Prostate gland (tissue), 2 donors: ENCODE measurements at places on chromosomes 1 and 21. TPM values are rescaled to one million over a fixed set of nuclear protein-coding genes. Genes with fewer than 3 reads are reported as not detected.

Gene IPP
- 16.1 TPM for total RNA-seq

Gene CA6
- not detected for total RNA-seq

Gene PAPPA2
- total RNA-seq = 0.36 TPM

Gene PTGS2
- total RNA-seq = 11.2 TPM

- H3K27ac ChIP-seq = no peak overlapping the region
- DNase-seq = no peak
- H3K4me3 ChIP-seq = no peak overlapping the region
- no peaks in the 10 kb centered on the region for H3K36me3 ChIP-seq
These were observed 17.3 kb downstream of the GLUL start for GRCh38 chr1:182374101-182374834.

GRCh38 chr1:193634470-193634869 is 448.1 kb upstream of the B3GALT2 start:
- H3K27me3 ChIP-seq = no peaks in the 10 kb centered on the region
- H3K4me3 ChIP-seq = no peak overlapping the region
- no peak overlapping the region for H3K27ac ChIP-seq
- no peaks in the 10 kb centered on the region for H3K4me1 ChIP-seq
- H3K36me3 ChIP-seq = no peaks in the 10 kb centered on the region

DNA sequence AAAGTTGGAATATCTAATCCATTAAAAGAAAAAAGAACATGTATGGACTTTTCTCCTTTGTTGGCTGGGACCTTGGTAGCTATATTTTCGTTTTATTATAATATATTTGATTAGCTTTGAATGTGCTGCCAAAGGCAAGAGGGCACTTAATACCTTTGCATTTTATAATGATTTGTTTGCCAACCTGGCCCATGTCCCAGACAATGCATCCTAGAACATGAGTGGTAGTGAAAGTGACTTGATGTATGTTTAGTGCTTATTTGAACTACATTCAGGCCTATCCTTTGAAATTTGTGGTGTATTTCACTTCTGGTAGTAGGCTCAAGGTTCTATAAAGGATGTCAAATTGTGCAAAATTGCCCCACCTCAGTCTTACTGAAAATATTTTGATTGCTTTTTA is 25.9 kb downstream of the CACHD1 start:
- no peaks in the 10 kb centered on the region for H3K4me1 ChIP-seq
- H3K36me3 ChIP-seq = no peaks in the 10 kb centered on the region
- H3K4me3 ChIP-seq = no peak overlapping the region

- no peak for DNase-seq
- H3K36me3 ChIP-seq = no peaks in the 10 kb centered on the region
- H3K4me1 ChIP-seq = no peaks in the 10 kb centered on the region
These were observed 116.9 kb upstream of the COA6 start for GRCh38 chr1:234256359-234256758.

- H3K27me3 ChIP-seq = no peaks in the 10 kb centered on the region
- H3K27ac ChIP-seq = no peak overlapping the region
- no peaks in the 10 kb centered on the region for H3K4me1 ChIP-seq
- H3K4me3 ChIP-seq = no peak overlapping the region
- H3K36me3 ChIP-seq = peaks cover 23% of the 10 kb centered on the region
These were observed 30.6 kb downstream of the HYI start for GRCh38 chr1:43422995-43423671.

DNA sequence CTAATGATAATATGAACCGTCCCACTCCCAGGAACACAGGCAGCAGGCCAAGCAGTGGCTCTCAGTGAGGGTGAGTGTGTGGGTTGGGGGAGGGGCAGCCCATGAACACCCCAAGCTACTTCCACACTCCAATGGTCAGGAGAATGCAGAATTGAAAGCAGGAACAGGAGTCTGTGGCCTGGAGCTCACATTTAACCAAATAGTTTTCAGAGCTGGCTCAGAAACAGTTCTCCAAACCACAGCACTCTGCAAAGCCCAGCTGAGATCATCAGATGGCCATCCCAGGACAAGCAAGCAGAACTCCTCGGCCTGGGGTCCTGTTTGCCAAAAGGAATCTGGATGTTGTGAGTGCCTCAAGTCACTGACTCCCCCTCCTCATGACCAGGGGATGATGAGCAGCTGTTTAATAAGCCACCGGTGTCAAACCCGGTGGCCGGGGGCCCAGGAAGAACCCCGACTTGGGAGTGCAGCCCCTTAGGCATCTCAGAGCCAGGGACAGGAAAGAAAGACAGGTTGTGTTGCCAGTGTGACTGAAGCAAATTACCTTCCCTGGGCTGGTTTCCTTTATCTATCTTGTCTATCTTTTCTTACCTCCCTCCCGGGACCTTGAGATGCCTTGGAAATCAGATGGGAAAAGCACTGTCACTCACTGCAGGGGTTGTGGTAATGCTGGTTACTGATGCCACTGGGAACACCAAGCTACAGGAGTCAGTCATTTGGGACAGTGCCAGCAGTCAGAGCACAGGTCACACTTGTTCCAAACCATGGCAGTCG is 20.4 kb downstream of the DEGS1 start:
- no peaks in the 10 kb centered on the region for H3K27me3 ChIP-seq
- H3K4me1 ChIP-seq = peaks cover 18% of the 10 kb centered on the region
- H3K36me3 ChIP-seq = no peaks in the 10 kb centered on the region
- H3K4me3 ChIP-seq = no peak overlapping the region

- no peaks in the 10 kb centered on the region for H3K4me1 ChIP-seq
- no peak overlapping the region for H3K27ac ChIP-seq
- H3K4me3 ChIP-seq = no peak overlapping the region
- no peak for DNase-seq
These were observed 64.8 kb downstream of the FCRL5 start for GRCh38 chr1:157487504-157487903.

GRCh38 chr1:163170331-163170730 is 32.4 kb downstream of the RGS5 start:
- H3K27me3 ChIP-seq = no peaks in the 10 kb centered on the region
- H3K27ac ChIP-seq = no peak overlapping the region
- H3K4me1 ChIP-seq = no peaks in the 10 kb centered on the region
- no peak overlapping the region for H3K4me3 ChIP-seq
- DNase-seq = no peak
- no peaks in the 10 kb centered on the region for H3K36me3 ChIP-seq
